Pancreas (tissue), 10 donors: ENCODE measurements at places on chromosomes 6 and 20. TPM values are rescaled to one million over a fixed set of nuclear protein-coding genes. Genes with fewer than 3 reads are reported as not detected.
A peak's percentile ranks its signal among the peaks of the same experiment; 100 is the strongest.

DNA sequence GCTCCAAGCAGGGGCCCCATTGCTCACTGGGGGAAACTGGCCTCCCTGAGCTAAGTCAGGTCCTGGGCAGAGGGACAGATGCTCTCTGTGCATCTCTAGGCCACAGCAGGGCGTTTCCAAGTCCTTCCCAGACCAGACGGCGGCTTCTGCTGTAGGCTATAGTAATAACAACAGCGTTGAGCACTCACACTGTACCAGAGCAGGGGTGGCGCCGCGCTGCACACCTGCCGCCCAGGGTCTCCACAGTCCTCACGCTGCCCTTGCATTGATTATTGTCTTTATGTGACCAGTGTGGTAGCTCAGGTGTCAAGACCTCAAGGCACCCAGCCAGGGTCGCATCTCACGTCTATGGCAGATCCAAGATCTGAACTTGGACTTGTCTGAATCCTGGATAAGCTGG, 14.9 kb upstream of the CCN5 start:
- H3K27ac ChIP-seq: no peak overlapping the region
- H3K4me3 ChIP-seq: no peak overlapping the region
- H3K4me1 ChIP-seq: no peaks in the 10 kb centered on the region
- no peaks in the 10 kb centered on the region for H3K27me3 ChIP-seq
- no peak for DNase-seq

DNA sequence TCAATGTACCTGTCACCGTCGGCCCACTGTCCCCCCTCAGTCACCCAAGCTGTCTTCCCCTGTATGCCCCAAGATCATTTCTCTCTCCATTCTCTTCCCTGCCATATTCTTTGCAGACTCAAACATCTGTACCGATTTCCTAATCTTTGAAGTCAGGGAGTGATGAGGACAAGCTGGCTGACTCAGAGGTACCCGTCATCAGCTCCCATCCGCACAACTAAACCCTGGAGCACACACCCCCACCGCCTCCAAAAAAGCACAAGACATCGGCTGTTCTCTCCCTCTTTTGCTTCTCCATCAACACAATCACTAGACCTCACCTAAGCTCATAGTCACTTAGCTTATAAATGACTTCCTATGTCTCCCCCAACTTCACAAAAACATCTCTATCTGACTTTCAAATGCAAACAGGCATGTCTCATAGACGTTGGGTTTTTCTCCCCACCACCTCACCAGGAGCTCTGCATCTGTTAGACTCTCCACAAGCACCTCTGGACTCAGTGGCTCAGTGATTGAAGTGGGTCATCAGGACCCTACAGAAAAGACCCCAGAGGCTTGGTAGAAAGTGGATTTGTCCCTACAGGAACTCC, 11.5 kb upstream of the NFATC2 start:
- no peak overlapping the region for H3K4me3 ChIP-seq
- DNase-seq: no peak
- H3K27ac ChIP-seq: no peak overlapping the region
- H3K36me3 ChIP-seq: no peaks in the 10 kb centered on the region
- H3K27me3 ChIP-seq: no peaks in the 10 kb centered on the region
- no peaks in the 10 kb centered on the region for H3K4me1 ChIP-seq

DNA sequence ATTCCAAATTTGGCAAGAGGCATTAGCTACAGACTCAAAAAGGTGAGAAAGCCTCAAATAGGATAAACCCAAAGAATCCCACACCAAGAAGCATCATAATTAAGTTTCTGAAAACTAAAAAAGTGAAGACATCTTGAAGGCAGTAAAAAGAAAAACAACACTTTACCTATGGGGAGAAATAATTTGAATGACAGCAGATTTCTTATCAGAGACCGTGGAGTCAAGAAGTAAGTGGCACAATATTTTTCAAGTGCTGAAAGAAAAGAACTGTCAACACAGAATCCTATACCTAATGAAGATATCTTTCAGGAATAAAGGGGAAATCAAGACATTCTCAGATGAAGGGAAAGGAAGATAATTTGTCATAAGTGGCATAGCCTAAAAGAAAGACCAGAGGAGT, 193.3 kb upstream of the CHD6 start:
- H3K4me1 ChIP-seq: no peaks in the 10 kb centered on the region
- DNase-seq: no peak
- H3K27ac ChIP-seq: no peak overlapping the region
- no peaks in the 10 kb centered on the region for H3K36me3 ChIP-seq
- no peak overlapping the region for H3K4me3 ChIP-seq

GRCh38 chr6:109187399-109188114, 92.2 kb downstream of the CEP57L1 start:
- H3K27ac ChIP-seq: no peak overlapping the region
- H3K27me3 ChIP-seq: no peaks in the 10 kb centered on the region
- H3K36me3 ChIP-seq: no peaks in the 10 kb centered on the region
- no peak overlapping the region for H3K4me3 ChIP-seq

DNA sequence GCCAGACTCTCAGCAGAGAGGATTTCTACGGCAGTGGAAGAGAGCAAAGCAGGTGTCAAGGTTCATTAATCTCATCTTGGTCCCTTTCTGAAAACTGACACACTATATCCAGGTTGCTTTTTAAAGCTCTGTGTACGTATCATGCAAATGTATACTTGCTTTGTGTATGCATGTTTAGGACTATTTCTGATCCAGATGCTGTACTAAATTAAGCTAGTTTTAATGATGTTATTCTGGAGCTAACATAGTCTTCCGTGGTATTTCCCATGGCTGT, 59.2 kb upstream of the SNX9 start:
- DNase-seq: no peak
- peaks cover 17% of the 10 kb centered on the region for H3K4me1 ChIP-seq
- H3K4me3 ChIP-seq: no peak overlapping the region
- peak overlapping the region; percentile 82 for H3K27ac ChIP-seq

DNA sequence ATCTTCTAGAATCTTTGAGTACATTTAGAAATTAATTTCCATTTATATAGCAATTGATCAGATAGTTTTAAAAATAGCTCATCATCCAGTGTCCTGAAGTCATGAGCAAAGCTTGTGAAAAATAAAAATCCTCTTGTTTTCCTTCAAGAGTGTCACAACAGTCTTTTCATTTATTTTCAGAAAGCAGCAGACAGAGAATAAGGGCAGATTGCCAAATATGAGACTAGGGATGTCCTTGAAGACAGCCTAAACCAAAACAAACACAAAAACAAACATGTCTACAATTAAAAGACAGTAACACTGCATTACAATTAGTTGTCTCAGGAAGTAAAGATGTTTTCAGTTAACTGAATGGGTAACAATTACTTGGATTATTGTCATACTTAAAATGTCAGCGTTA, 682.8 kb downstream of the TFAP2A start:
- no peak overlapping the region for H3K4me3 ChIP-seq
- H3K27me3 ChIP-seq: no peaks in the 10 kb centered on the region

DNA sequence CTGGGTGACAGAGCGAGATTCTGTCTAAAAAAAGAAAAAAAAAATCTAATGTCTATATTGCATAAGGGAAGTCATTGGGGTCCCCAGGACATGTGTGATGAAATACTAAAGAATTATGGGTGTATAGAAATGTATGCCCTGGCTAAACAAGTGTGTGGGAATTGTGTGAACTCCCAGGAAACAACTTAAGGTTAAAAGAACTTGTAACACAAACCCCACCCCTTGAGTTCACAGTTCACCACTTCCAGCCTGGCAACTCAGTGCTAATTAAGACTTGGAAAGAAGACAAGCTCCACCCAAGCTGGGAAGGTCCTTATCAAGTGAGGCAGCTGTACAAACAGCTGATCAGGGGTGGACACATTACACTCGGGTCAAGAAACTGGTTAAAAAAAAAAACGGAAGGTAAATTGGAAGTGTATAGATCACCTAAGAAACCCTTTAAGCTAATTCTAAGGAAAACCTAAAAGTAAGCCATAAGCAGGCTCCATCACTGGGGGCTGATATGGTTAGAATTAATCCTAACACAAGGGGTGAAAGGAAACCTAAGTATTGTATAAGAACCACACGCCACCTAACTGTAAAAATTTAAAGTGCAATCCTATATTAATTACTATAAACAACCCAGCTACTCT, 25.2 kb downstream of the HLA-A start:
- H3K36me3 ChIP-seq: no peaks in the 10 kb centered on the region
- no peak overlapping the region for H3K4me3 ChIP-seq
- H3K27me3 ChIP-seq: no peaks in the 10 kb centered on the region
- H3K4me1 ChIP-seq: peaks cover 20% of the 10 kb centered on the region

- H3K27me3 ChIP-seq: no peaks in the 10 kb centered on the region
- no peak for DNase-seq
- H3K36me3 ChIP-seq: no peaks in the 10 kb centered on the region
- H3K4me3 ChIP-seq: no peak overlapping the region
- H3K4me1 ChIP-seq: no peaks in the 10 kb centered on the region
Measured at GRCh38 chr6:54618572-54618971, 228.0 kb upstream of the FAM83B start.

- H3K4me3 ChIP-seq: peak overlapping the region; percentile 83
- H3K36me3 ChIP-seq: no peaks in the 10 kb centered on the region
- H3K27ac ChIP-seq: peak overlapping the region; percentile 99
Measured at GRCh38 chr6:144285798-144286502, 815 bp downstream of the UTRN start.

NKX2-4 gene
- total RNA-seq: not detected

DNA sequence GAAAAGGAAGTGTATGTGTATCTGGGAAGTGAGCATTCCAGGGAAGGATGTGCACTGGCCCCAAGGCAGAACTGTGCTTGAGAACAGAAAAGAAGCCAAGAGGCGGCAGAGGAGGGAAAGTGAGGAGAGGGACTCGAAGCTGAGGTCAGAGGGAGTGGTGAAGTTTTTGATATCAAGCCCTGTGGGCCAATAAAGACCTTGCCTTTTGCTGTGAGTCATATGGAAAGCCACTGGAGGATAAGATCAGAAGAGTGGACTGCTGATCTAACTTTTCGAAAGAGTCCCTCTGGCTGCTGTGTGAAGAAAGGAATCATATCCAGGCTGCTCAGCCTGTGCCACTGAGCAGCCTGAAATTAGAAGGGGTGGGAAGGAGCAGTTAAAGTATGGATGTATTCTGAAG, 99.4 kb downstream of the EYA4 start:
- H3K27ac ChIP-seq: peak overlapping the region; percentile 28
- no peak overlapping the region for H3K4me3 ChIP-seq
- H3K36me3 ChIP-seq: no peaks in the 10 kb centered on the region

DNA sequence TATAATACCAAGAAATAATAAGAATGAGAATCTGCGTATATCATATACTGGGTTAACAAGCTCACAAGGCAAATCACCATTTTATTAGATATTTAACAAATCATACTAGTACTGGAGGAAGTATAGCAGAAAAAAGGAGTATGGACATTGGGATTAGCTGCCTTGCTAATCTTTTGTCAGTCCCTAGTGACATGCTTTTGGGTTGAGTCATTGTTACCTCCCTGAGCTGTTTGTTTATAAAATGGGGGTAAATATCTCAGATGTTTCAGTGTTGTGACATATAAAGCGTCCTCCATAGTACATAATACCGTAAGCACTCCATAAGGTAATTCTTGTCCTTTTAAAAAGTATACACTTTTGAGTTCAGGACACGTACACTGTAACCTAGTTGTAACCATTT, 107.0 kb downstream of the ESR1 start:
- no peaks in the 10 kb centered on the region for H3K4me1 ChIP-seq
- H3K27ac ChIP-seq: no peak overlapping the region

- peak overlapping the region; percentile 83 for H3K27ac ChIP-seq
- no peaks in the 10 kb centered on the region for H3K27me3 ChIP-seq
- peak; percentile 68 for DNase-seq
- H3K4me3 ChIP-seq: no peak overlapping the region
- peaks cover 32% of the 10 kb centered on the region for H3K4me1 ChIP-seq
Measured at GRCh38 chr6:36358226-36358915, 21.7 kb upstream of the BNIP5 start.

DNA sequence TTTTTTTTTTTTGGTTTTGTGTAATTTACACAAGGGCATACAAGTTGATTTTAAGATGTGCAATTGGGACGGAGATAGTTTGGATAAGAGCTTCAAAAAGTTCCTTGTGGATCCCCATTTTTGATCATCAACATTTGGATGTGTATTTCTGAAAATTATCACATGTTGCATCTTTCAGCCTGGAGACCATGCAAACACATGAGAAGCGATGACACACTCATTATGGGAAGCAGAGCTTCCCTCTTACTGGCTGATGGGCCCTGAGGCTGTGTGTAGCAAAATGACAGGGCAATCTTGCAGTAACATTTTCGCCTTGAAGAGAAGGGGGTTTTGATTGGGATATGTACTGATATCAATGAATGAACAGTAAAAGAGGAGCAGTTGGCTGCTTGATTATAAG, 22.0 kb upstream of the RIPK1 start:
- DNase-seq: no peak
- no peaks in the 10 kb centered on the region for H3K36me3 ChIP-seq

- H3K4me3 ChIP-seq: no peak overlapping the region
- H3K4me1 ChIP-seq: no peaks in the 10 kb centered on the region
- H3K27ac ChIP-seq: no peak overlapping the region
- no peaks in the 10 kb centered on the region for H3K36me3 ChIP-seq
- DNase-seq: no peak
Measured at GRCh38 chr6:105831311-105832097, 254.6 kb upstream of the PRDM1 start.

GRCh38 chr6:49326347-49326746, 136.7 kb downstream of the MMUT start:
- no peak for DNase-seq
- H3K4me1 ChIP-seq: no peaks in the 10 kb centered on the region
- H3K4me3 ChIP-seq: no peak overlapping the region
- H3K27me3 ChIP-seq: no peaks in the 10 kb centered on the region
- no peaks in the 10 kb centered on the region for H3K36me3 ChIP-seq

DNA sequence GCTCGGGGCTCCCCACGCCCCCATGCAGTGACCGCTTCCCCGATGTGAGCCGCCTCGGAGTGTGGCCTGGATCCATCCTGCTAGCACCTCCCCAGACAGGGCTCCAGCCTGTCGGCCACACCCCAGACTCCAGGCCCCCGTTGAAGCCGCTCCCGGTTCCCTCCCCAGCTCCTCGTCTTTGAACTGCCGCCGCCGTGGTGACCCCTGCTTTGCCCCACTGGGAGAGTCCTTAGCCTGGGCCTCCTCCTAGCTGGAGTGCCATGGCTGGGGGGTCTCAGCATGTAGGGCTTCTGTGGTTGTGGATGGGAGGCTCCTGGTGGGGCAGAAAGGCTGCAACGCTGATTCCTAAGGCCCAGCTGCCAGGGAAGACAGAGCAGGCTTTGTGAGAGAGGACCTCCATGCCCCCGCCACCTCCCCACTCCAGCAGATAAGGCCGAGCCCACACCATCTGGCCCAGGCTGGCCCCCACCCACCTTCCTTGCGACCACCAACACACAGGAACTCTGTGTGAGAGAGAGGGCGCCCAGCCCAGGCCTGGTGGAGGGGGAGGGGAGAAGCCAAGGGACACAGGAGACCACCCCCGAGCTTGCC, 11.4 kb downstream of the FOXS1 start:
- H3K27ac ChIP-seq: no peak overlapping the region
- no peak overlapping the region for H3K4me3 ChIP-seq
- no peaks in the 10 kb centered on the region for H3K27me3 ChIP-seq
- H3K4me1 ChIP-seq: no peaks in the 10 kb centered on the region
- peak; percentile 71 for DNase-seq

DNA sequence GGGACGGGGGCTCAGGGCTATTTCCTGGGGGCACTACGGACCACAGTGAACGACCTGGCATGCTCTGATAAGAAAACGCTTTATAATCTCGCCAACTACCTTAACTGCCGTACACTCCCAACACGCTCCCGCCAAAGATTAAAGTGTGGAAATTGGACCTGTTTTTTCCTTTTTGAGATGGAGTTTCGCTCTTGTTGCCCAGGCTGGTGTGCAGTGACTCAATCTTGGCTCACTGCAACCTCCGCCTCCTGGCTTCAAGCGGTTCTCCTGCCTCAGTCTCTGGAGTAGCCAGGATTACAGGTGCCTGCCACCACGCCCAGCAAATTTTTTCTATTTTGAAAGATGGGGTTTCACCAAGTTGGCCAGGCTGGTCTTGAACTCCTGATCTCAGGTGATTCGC, 346 bp upstream of the SLC44A4 start:
- peak overlapping the region; percentile 68 for H3K27ac ChIP-seq
- H3K4me1 ChIP-seq: no peaks in the 10 kb centered on the region
- H3K36me3 ChIP-seq: peaks cover 3% of the 10 kb centered on the region
- DNase-seq: no peak
- H3K4me3 ChIP-seq: peak overlapping the region; percentile 26
